ENCODE measurements at places on chromosomes 13 and 19. TPM values are rescaled to one million over a fixed set of nuclear protein-coding genes. Genes with fewer than 3 reads are reported as not detected.
A peak's percentile ranks its signal among the peaks of the same experiment; 100 is the strongest.

DNA sequence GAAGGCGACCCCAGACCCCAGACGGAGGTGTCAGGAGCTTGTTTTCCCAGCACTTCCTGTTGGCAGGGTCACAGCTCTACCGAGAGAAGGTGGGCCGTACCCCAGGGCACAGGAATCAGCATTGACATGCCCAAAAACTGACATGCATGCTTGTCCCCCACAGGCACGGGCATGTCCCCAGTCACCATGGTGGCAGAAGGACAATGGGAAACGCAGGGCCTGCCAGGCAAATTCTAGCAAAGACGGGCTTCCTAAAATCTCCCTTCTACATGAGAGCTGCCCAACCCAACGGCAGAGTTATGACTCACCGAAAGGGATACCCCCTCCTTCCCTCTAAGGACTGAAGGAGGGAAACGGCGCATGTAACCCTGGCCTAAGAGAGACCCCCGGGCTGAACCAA is 18.5 kb downstream of the TSHZ3 start:
- H3K4me3 ChIP-seq: no peak overlapping the region
- no peaks in the 10 kb centered on the region for H3K4me1 ChIP-seq
- peak overlapping the region; percentile 45 for H3K27ac ChIP-seq

DNA sequence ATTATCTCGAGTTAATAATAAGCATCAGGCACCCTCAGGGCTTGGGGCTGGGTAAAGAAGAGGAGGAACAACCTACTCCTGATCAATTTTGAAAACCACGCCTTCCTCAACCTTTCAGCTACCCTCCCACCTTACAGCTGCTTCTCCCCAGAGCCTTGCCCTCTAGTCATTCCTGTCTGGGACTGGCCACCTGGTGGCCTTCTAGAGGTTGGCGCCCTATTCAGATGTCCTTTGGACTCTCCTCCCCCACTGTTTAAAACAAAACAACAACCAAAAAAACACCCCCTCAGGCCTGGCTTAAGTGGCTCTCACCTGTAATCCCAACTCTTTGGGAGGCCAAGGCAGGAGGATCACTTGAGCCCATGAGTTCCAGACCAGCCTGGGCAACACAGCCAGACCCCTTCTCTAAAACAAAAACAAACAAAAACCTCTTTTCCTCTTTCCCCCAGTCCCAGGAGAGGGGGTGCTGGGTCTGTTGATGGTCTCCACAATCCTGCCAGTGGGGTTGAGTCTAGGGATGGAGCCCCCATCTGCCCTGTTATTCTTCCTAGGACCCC is 62.3 kb downstream of the CCDC70 start:
- DNase-seq: no peak
- no peaks in the 10 kb centered on the region for H3K36me3 ChIP-seq
- no peaks in the 10 kb centered on the region for H3K4me1 ChIP-seq
- H3K27ac ChIP-seq: no peak overlapping the region

GRCh38 chr19:17370026-17370587 is 7.0 kb downstream of the PLVAP start:
- DNase-seq: peak; percentile 68
- no peaks in the 10 kb centered on the region for H3K4me1 ChIP-seq
- no peaks in the 10 kb centered on the region for H3K27me3 ChIP-seq
- no peaks in the 10 kb centered on the region for H3K36me3 ChIP-seq
- no peak overlapping the region for H3K4me3 ChIP-seq
- H3K27ac ChIP-seq: no peak overlapping the region

GRCh38 chr19:54433697-54434096 is 15.3 kb upstream of the LENG8 start:
- no peak overlapping the region for H3K27ac ChIP-seq
- no peak for DNase-seq
- no peaks in the 10 kb centered on the region for H3K4me1 ChIP-seq
- H3K27me3 ChIP-seq: peaks cover 7% of the 10 kb centered on the region

- peak overlapping the region; percentile 56 for H3K27ac ChIP-seq
- H3K4me1 ChIP-seq: peaks cover 26% of the 10 kb centered on the region
- DNase-seq: no peak
Measured at GRCh38 chr13:80131204-80131603, 209.7 kb downstream of the SPRY2 start.

DNA sequence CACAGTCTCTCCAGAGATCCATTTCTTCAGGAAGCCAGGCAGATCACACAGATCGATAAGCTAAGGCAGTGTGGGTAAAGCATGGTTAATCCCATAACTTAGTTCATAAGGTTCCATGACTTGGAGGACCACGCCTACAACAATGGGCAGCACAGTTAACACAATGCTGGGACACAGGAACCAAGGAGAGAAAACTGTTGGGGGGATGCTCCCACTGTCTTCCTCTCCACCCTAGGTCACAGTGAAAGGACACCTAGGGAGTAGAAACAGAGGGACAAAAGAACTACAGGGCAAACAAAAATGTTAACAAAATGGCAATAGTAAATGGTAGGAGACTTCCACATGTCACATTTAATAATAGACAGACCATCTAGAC is 20.8 kb upstream of the ZNF181 start:
- H3K27me3 ChIP-seq: no peaks in the 10 kb centered on the region
- H3K4me1 ChIP-seq: no peaks in the 10 kb centered on the region
- H3K36me3 ChIP-seq: no peaks in the 10 kb centered on the region

- H3K27ac ChIP-seq: peak overlapping the region; percentile 96
- H3K4me3 ChIP-seq: peak overlapping the region; percentile 49
- no peaks in the 10 kb centered on the region for H3K27me3 ChIP-seq
- H3K36me3 ChIP-seq: no peaks in the 10 kb centered on the region
Measured at GRCh38 chr19:13163609-13164342, 13.6 kb downstream of the IER2 start.

DNA sequence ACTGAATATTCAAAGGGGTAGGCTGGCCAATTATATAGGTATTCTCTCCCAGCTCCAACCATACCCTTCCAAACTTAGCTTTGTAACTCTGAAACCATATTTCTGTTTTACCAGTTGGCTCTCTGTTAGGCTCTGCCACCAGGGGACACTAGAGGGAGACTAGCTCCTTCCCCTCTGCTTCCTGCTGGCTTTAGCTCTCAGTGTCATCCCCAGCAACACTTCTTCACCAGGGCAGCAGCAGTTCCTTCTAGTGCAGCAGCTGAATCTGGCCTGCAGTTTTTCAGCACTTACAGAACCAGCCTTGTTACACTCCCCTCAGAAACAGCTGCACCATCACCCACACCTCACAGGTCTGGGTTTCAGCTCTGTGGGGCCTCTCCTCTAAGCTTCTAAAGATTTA is 51.0 kb upstream of the DOCK9 start:
- no peaks in the 10 kb centered on the region for H3K36me3 ChIP-seq
- no peak for DNase-seq
- no peaks in the 10 kb centered on the region for H3K27me3 ChIP-seq
- no peak overlapping the region for H3K4me3 ChIP-seq
- H3K4me1 ChIP-seq: no peaks in the 10 kb centered on the region

GRCh38 chr13:97967948-97968347 is 14.5 kb downstream of the IPO5 start:
- no peaks in the 10 kb centered on the region for H3K4me1 ChIP-seq
- no peak overlapping the region for H3K27ac ChIP-seq
- no peak overlapping the region for H3K4me3 ChIP-seq
- no peaks in the 10 kb centered on the region for H3K36me3 ChIP-seq
- no peak for DNase-seq

- peak; percentile 31 for DNase-seq
- H3K27me3 ChIP-seq: no peaks in the 10 kb centered on the region
- no peak overlapping the region for H3K4me3 ChIP-seq
- peak overlapping the region; percentile 15 for H3K27ac ChIP-seq
- H3K36me3 ChIP-seq: no peaks in the 10 kb centered on the region
- H3K4me1 ChIP-seq: no peaks in the 10 kb centered on the region
Measured at GRCh38 chr13:30712536-30713532, 22.5 kb upstream of the ALOX5AP start.

- no peak for DNase-seq
- H3K4me3 ChIP-seq: no peak overlapping the region
- H3K27me3 ChIP-seq: no peaks in the 10 kb centered on the region
- H3K4me1 ChIP-seq: no peaks in the 10 kb centered on the region
- no peaks in the 10 kb centered on the region for H3K36me3 ChIP-seq
- H3K27ac ChIP-seq: no peak overlapping the region
Measured at GRCh38 chr13:43522788-43523187, 264.0 kb downstream of the ENOX1 start.

DNA sequence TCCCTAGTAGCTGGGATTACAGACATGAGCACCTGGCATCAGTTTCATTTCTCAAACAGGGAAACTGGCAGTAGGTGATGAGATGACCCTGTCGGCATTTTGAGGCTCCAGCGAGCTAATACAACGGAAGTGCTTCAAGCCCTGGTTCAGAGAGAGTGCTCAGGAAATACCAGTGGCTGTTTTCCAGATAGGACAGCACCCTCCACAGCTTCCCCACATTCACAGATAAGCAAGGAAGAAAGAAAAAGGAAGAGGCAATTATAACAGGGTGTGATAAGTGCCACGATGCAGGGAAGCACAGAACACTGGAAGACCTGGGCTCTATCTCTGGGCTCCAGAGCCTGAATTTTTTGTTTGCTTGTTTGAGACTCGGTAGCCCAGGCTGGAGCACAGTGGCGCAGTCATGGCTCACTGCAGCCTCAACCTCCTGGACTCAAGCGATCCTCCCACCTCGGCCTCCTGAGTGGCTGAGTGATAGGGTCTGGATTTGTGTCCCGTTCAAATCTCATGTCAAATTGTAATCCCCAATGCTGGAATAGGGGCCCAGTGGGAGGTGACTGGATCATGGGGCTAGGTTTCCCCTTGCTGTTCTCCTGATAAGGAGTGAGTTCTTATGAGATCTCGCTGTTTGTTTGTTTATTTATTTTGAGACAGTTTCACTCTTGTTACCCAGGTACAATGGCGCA is 43.5 kb downstream of the PIN1 start:
- H3K27ac ChIP-seq: no peak overlapping the region
- H3K36me3 ChIP-seq: no peaks in the 10 kb centered on the region
- no peaks in the 10 kb centered on the region for H3K27me3 ChIP-seq
- no peak for DNase-seq

GRCh38 chr19:16470911-16471811 is 609 bp downstream of the EPS15L1 start:
- H3K36me3 ChIP-seq: no peaks in the 10 kb centered on the region
- peak overlapping the region; percentile 100 for H3K4me3 ChIP-seq
- DNase-seq: no peak
- H3K27ac ChIP-seq: peak overlapping the region; percentile 41

DNA sequence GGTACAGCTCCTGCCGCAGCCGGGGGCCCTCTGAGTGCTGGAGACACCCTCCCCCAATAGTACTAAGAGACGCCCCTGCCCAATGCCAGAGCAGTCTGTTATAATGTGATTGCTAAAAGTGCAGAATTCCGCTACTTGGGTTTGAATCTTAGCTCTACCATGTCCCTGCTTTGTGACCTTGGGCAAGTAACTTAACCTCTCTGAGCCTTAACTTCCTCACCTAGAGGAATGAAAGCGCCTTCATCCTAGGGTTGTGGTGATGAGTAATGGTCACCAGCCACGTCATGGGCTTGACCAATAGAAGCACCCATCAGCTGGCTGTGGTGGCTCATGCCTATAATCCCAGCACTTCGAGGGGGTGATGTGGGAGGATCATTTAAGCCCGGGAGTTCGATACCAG is 6.5 kb downstream of the PLEKHG2 start:
- H3K27ac ChIP-seq: no peak overlapping the region
- no peak overlapping the region for H3K4me3 ChIP-seq
- H3K36me3 ChIP-seq: peaks cover 74% of the 10 kb centered on the region
- no peaks in the 10 kb centered on the region for H3K27me3 ChIP-seq
- peaks cover 9% of the 10 kb centered on the region for H3K4me1 ChIP-seq

- peaks cover 17% of the 10 kb centered on the region for H3K4me1 ChIP-seq
- no peaks in the 10 kb centered on the region for H3K27me3 ChIP-seq
- peak overlapping the region; percentile 94 for H3K27ac ChIP-seq
- H3K36me3 ChIP-seq: peaks cover 1% of the 10 kb centered on the region
- no peak for DNase-seq
Measured at GRCh38 chr19:1591421-1592023, 1.1 kb downstream of the MBD3 start.

GRCh38 chr13:40115426-40115825 is 460.0 kb downstream of the COG6 start:
- no peaks in the 10 kb centered on the region for H3K27me3 ChIP-seq
- DNase-seq: no peak
- no peak overlapping the region for H3K4me3 ChIP-seq
- peak overlapping the region; percentile 81 for H3K27ac ChIP-seq
- no peaks in the 10 kb centered on the region for H3K4me1 ChIP-seq

GRCh38 chr13:74929436-74929835 is 552.5 kb downstream of the TBC1D4 start:
- no peak for DNase-seq
- no peaks in the 10 kb centered on the region for H3K36me3 ChIP-seq
- H3K27ac ChIP-seq: no peak overlapping the region
- H3K27me3 ChIP-seq: no peaks in the 10 kb centered on the region
- H3K4me3 ChIP-seq: no peak overlapping the region

GRCh38 chr13:110349239-110349638 is 42.2 kb downstream of the COL4A2 start:
- DNase-seq: no peak
- H3K4me1 ChIP-seq: peaks cover 58% of the 10 kb centered on the region
- H3K36me3 ChIP-seq: no peaks in the 10 kb centered on the region
- peak overlapping the region; percentile 96 for H3K27ac ChIP-seq

- H3K4me3 ChIP-seq: no peak overlapping the region
- no peak for DNase-seq
- H3K27me3 ChIP-seq: no peaks in the 10 kb centered on the region
- H3K27ac ChIP-seq: no peak overlapping the region
- no peaks in the 10 kb centered on the region for H3K4me1 ChIP-seq
Measured at GRCh38 chr13:20782116-20782708, 8.5 kb upstream of the EEF1AKMT1 start.

GRCh38 chr19:42042455-42043170 is 27.4 kb downstream of the GRIK5 start:
- no peak overlapping the region for H3K4me3 ChIP-seq
- H3K27me3 ChIP-seq: no peaks in the 10 kb centered on the region
- H3K27ac ChIP-seq: no peak overlapping the region
- DNase-seq: no peak
- H3K4me1 ChIP-seq: no peaks in the 10 kb centered on the region

DNA sequence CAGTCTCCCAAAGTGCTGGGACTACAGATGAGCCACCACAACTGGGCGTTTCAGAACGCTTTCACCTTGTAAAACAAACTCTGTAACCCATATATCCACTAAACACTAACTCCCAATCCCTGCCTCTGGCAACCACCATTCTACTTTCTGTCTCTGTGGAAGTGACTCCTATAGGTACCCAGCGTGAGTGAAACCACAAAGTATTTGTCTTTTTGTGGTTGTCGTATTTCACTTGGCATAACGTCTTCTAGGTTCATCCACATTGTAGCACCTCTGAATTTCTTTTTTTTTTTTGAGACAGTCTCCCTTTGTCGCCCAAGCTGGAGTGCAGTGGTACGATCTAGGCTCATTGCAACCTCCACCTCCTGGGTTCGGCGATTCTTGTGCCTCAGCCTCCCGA is 44.8 kb downstream of the BRD4 start:
- H3K36me3 ChIP-seq: no peaks in the 10 kb centered on the region
- H3K4me3 ChIP-seq: no peak overlapping the region

LGALS16 gene
- not detected for total RNA-seq

SIAH3 gene
- not detected for total RNA-seq

ZNF738 gene
- total RNA-seq: 1.5 TPM

HSD17B14 gene
- total RNA-seq: 9.8 TPM

SELENOV gene
- total RNA-seq: not detected
